SIG-M5 (cell line): ENCODE measurements at places on chromosomes 7 and 10.

- DNase-seq: no peak
These were observed 85.4 kb downstream of the ATXN7L1 start for GRCh38 chr7:105790996-105791395.

- no peak for DNase-seq
These were observed 513.5 kb downstream of the PTPRN2 start for GRCh38 chr7:158073845-158074840.

DNA sequence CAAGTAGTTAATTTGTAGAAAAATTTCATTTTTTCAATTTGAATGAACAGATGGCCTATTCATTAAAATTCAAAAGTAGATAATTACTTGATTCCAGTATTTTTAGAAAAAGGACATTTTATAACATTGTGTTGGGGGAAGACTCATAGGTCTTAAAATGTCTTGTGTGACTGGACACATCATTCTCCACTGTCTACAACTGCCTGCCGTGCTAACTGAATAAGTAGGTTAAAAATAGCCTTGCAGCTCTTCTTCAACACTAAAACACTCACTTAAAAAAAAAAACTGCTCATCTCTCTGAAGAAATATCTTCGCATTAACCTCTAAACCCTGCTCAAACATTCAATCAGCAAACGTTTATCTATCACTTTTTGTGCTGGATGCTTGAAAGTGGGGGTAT is 253.8 kb downstream of the CSTF2T start:
- no peak for DNase-seq

DNA sequence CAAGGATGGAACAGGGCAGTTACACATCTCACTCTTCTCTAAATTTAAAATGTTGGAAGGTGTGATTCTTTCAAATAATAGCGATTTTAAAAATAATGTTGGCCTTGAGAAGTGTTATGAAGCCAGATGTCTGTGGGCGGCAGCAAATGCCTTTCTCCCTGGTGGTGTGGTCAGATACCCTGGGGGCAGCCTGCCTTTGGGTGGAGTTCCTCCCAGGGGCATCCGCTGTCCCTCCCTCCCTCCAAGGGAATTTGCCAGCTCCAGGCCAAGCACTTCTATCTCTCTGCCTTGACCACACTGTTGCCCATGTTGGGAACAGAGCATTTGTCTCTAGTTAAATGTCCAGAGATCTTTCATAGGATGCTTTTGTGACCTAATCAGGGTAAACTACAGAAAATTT is 121.4 kb downstream of the POU6F2 start:
- no peak for DNase-seq

GRCh38 chr10:63430091-63430998 is 35.4 kb downstream of the JMJD1C start:
- DNase-seq: no peak

- DNase-seq: no peak
These were observed 381.4 kb downstream of the RPS24 start for GRCh38 chr10:78415111-78415510.

- DNase-seq: no peak
These were observed 156.1 kb downstream of the RELN start for GRCh38 chr7:103833401-103833800.

DNA sequence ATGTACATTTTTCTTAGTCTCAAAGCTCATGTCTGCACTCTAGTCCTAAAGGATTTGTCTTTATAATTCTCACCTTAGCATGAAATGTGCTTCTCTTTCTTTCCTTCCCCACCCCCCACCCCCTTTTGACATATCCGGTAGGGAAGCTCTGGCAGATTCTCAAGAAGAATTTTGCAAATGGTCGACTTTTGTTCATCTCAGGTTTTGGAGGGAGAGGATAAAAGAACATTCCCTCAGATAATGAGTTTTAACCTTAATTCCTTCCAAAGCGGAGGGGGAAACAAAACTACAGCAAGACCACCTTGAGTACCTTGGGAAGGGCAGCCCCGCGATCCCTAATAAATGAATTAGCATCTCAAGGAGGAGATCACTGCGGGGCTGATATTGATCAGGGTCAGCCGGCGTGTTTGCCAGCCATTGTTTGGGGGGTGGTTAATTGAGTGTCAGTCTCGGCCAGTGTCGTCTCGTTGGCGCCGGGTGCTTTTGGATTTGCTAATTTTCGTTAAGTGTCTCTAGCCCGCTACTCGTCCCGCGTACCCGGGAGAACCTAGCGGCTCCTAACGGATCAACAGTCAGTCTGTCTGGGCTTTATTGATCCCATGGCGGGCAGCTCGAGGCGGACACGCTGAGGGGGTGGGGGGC is 874 bp upstream of the BAMBI start:
- no peak for DNase-seq

DNA sequence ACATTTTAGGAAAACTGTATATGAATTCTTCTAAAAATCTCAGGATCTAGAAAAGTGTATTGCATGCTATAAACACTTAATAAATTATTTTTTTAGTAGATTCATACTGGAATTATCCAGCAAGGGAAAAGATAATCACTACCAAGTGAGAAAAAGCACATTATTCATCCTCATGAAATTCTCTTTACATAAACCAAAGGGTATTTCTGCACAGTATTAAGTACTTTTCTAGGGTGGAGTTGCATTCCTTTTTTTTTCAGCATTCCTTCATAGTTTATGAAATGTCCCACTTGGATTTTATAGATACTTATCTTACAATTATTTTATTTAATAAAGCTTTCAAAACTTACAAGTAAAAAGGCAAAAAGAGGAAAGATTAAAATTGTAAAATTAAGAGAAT is 403.3 kb downstream of the HGF start:
- no peak for DNase-seq

GRCh38 chr10:54585572-54585971 is 215.5 kb downstream of the PCDH15 start:
- no peak for DNase-seq

DNA sequence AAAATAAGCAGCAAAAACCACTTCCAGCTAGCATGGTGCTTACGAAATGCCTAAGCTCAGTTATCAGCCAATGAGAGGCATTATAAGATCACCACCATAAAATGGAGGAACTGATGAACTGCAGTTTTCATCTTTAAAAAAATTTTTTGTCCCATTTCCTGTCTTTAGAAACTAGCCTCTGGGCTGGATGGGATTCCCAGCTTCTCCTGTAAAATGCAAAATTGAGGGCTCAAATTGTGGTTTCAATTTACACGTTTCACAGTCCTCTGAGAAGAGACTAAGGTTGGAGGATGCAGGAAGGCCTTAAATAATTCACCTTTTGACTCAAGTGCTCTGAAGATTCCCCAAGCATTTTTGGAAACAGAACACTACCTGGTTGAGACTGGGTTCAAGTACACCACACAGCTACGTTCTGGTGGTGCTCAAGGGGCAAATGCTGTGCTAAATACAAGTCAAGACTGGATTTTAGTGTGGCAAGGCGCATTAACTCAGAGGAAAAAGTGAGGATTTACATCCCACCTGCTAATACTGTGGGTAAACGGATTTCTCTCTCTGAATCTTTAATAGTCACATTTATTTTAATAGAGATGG is 951 bp downstream of the ZNF25 start:
- no peak for DNase-seq

- DNase-seq: no peak
These were observed 696.7 kb upstream of the CELF2 start for GRCh38 chr10:10320956-10321355.

GRCh38 chr10:80356989-80357850 is 639 bp downstream of the DYDC2 start:
- no peak for DNase-seq

GRCh38 chr7:98314469-98314868 is 33.0 kb downstream of the BRI3 start:
- DNase-seq: no peak

DNA sequence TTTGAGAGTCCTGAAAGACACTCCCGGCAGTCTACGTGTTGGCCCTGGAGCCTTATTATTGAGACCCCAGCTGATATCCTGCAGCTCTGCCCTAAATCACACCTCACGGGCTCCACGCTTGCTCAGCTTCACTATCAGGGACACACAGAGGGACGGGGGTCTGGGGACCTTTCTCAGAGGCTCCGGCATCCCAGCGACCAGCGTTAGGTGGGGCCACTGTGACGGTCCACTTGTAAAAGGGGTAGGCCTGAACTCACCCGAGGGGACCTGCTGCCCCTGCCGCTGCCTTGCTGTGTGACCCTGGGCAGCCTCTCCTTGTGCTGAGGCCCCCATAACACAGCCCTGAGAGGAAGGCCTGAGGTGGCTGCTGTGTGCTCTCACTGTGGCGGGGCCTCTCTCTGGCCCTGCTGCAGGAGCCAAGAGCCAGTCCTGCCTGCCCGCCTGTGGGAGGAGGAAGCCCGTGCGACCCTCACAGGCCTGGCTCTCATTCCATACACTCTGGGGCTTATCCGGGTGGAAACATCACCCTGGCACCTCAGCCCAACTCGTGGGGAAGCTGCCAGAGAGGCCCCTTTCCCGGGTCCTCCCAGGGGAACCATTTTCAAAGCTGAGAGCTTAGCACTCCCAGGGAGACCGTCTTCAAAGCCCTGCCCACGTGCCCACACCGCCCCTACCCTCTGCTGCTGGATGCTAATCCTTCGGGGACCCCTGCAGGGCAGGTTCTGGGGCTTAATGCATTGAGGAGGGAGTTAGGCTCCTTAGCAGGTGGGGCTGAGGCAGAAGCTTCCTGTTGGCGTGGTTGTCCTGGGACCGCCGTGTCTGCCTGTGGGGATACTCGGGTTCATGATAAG is 21.7 kb downstream of the AQP1 start:
- no peak for DNase-seq

DNA sequence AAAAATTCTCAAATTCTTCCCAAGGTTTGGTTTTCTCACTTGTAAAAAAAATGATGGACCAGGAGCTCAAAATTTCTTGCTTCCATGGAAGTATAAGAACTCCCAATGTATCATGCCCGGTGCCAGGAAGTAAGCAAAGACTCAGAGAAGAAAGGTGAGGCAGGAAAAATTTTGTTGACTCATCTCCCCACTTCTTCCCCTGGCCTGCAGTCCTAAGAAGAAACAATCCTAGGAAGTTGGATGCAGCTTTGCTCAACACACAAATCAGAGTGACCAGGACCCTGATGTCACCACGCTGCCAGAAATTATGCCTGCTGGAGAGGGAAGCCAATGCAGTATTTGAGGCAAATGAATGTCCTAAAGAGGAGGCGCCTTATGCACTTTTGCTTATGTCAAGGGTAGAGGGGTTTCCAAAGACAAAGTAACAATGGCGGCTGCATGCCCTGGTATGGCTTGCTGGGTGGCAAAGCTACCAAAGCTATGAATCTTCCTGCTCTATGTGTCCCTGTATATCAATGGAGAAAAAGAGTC is 163.6 kb downstream of the NEURL1 start:
- DNase-seq: no peak

- DNase-seq: no peak
These were observed 10.4 kb upstream of the FGFR2 start for GRCh38 chr10:121608469-121609190.

GRCh38 chr10:36802490-36803153 is 322.8 kb upstream of the ANKRD30A start:
- no peak for DNase-seq

DNA sequence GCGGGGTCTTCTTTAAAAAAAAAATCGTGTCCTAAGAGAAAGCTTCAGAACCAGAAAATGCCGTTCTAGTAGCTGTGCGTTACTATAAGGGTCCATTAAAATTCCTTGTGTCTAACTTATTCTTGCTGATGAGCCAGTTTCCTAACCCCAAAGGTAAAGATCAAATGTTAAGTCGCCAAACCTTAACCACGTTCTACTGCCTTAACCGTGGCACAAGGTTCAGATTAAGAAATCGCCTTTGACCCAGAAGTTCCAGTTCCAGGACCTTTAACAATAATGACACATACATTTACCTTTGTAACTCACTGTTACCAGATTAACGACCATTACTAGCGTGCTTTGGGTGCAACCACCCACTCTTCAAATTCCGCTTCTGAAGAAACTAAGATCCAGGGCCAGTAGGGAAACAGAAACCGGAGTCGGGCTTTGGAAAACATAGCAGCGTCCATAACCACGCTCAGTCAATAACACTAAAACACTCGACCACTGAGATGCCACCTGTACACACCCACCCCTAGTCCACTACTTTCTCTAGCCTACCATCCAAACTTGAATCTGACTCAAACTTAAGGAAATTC is 620 bp downstream of the BET1 start:
- no peak for DNase-seq

DNA sequence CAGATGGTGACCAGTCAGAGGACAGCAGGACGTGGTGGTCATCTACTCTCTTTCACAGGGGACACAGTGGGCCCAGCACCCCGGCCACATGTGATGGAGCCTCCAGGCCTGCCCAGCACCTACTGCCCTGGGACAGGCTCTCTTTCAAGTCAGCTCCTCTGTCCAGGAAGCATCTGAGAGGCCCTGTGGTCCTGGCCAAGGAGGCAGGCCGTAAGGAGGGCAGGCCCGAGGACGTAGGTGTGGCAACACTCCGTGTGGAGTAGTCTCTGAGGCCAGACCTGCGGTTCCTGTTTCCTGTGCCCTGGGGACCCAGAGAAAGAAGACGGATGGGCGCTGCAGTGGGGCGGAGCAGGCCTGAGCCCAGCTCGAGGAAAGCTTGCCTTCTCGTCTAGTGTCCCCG is 179.2 kb downstream of the EBF3 start:
- no peak for DNase-seq

DNA sequence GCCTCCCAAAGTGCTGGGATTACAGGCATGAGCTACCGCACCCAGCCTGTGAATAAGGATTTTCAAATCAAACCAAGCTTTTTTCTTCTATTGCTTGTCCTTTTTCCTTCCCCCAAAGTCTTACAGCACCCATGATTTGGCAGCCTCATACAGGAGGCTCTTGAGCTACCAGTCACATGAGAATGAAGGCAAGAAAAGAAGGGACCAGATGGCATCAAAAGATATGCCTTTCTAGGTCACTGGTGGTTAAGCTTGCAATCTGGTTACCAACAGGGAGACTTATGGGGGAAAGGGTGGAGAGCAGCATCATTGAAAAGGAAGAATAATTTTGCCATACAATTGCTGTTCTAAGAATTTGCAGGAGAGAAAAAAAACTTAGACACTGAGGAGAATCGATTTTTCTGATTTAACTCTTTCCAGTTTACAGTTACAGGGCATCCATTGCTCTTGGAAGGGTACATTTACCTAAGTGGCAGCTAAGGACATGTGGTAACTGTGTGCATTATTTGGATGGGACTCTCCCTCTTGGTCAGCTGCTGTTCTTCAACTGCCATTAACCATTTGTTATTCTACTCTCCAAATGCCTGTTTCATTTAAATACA is 29.5 kb downstream of the SMNDC1 start:
- DNase-seq: no peak

DNA sequence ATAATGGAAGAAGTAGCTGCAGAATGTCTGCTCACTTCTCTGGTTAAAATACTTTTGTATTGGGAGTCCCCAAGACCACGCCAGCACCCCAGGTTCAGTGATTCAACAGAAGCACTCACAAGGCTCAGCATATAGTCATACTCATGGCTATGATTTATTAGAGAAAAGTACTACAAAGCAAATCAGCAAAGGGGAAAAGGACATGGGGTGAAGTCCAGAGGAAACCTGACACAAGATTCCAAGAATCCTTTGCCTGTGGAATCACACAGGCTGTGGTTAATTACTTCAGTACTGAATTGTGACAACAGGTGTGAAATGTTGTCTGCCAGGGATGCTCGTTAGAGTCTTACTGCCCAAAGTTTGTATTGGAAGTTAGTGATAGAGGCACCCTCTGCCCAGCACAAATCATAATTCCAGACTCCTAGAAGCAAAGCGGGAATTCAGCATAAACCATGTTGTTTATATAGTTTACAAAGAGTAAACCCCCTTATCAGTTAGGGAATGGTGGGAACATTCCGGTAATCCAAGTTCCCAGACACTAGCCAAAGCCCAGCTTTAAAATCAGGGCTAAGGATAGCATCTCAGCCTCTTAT is 79.4 kb downstream of the HYCC1 start:
- DNase-seq: no peak

GRCh38 chr10:61950449-61951143 is 49.1 kb downstream of the ARID5B start:
- DNase-seq: no peak

- DNase-seq: no peak
These were observed 10.3 kb downstream of the FAM3C start for GRCh38 chr7:121385800-121386179.
